ENCODE measurements at places on chromosomes 5 and 9.

- no peak for DNase-seq
Observed at GRCh38 chr5:11467588-11467987, 436.7 kb downstream of the CTNND2 start.

GRCh38 chr5:77798456-77798855, 22.3 kb upstream of the TBCA start:
- DNase-seq: no peak

GRCh38 chr9:120650352-120650751, 63.9 kb downstream of the MEGF9 start:
- no peak for DNase-seq

GRCh38 chr9:10274175-10274574, 338.6 kb downstream of the PTPRD start:
- DNase-seq: no peak

DNA sequence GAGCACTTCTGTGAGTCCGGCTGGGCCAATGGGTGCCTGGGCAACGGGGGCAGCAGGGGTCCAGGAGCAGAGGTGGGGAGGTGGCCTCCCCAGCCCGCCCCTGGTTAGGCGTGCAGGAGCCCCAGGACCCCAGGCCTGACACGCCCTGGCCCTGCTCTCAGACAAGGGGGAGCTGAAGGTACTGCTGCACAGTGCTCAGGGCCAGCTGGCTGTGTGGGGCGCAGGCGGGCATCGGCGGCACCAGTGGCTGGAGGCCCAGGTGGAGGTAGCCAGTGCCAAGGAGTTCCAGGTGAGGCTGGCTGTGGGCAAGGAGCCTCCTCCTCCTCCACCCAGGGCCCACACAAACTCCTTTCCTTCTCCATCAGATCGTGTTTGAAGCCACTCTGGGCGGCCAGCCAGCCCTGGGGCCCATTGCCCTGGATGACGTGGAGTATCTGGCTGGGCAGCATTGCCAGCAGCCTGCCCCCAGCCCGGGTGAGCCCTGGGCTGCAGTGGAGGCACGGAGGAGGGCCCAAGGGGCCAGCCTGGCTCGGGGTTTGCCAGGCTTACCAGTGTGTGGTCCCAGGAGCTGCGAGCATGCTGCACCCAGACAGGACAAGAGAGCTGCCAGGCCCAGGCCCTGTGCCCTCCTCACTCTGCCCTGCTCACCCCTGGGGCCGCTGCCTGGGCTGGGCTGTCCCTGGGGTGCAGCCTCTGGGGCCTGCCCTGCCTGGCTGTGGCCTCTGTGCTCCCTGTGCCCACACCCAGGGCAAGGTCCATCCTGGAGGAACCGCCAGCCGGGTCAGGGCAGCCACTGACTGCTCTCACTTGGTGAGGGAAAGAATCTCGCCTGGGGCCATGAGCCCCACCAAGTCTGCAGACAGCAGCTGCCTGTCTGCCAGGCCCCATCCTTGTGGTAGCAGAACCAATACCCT, 7.0 kb downstream of the MAMDC4 start:
- DNase-seq: no peak

DNA sequence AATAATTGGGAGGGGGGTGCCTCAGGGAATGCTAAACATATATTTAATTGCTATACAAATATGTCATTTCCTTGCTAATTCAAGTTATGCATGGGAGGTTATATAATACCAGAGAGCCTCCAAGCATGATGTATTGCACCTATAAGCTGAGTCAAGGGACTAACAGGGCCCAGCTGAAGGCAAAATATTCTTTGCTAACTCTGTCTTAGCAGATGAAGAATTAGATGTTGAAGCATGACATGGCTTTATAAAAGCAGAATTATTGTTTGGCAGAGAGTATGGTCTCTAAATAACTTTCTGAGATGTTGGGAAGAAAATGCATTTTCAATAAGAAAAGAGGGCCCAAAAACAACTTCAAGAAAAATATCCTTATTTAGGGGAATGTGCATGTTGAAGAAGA, 60.4 kb downstream of the SGCD start:
- no peak for DNase-seq

- DNase-seq: peak; percentile 78
Observed at GRCh38 chr5:177390363-177391300, 6.4 kb downstream of the SLC34A1 start.

- no peak for DNase-seq
Observed at GRCh38 chr9:81819155-81819554, 109.1 kb upstream of the SPATA31D4 start.

DNA sequence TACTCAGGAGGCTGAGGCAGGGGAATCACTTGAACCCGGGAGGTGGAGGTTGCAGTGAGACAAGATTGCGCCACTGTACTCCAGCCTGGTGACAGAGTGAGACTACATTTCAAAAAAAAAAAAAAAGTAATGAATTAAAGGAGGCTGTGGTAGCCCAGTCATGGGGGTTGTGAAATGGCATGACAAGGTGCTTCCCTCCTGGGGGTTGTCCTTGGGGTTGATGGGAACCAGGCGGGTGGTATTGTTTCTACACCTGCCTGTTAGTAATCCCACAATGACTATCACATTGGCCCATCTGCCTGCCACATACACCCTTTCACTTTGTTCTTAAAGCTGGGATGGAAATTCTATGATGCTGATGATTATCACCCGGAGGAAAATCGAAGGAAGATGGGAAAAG, 5.6 kb downstream of the IDNK start:
- DNase-seq: no peak

GRCh38 chr5:32265902-32266301, 46.8 kb downstream of the MTMR12 start:
- DNase-seq: no peak

DNA sequence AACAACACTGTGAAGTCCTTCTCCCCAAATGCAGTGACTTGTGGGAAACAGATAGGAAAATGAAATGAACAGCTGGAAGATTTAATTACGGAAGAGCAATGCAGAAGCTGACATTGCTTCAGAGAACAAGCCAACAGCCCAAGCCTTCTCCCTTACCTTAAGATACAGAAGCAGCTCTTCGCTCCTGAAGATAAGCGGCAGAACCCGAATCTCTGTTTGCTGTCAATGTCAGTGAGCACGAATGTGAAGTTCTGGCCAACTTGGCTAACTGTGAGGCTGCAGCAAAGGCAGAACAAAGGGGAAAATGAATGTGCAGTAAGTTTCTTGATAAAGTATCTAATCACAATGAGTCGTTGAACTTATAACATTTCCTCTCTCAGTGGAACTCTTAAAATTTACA, 172.4 kb downstream of the DENND1A start:
- no peak for DNase-seq

GRCh38 chr5:96320797-96321196, 112.3 kb downstream of the PCSK1 start:
- DNase-seq: no peak

- no peak for DNase-seq
Observed at GRCh38 chr9:123460091-123460490, 104.1 kb downstream of the CRB2 start.

DNA sequence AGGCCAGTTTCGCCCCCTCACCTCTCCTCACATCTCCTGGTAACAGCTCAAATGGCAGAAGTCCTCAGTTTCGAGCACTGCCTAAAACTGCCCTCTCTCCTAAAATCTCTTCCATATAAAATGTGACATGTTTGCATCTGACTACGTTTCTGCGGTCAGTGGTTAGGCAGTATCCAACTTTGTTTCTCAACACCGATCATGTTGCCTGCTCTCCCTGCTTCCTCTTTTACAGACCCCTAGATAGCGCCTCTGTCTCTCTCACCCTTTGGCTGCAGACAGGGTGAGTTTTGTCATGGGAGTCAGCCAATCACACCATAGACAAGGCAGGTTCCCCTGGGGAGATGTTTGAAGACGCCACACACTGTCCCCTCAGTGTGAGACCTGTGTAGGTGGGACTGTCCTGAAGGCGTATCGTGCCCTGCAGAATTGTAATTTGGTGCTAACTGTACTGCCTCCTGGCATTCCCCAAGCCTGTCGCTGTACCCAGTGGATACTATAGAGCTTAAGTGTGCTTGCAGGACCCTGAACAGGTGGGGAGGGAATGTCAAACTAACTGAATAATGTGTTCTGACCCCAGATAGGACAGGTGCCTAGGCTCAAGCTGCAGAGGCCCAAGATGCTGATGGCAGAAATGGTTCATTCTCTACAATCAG, 1.1 kb downstream of the HEXB start:
- DNase-seq: no peak

DNA sequence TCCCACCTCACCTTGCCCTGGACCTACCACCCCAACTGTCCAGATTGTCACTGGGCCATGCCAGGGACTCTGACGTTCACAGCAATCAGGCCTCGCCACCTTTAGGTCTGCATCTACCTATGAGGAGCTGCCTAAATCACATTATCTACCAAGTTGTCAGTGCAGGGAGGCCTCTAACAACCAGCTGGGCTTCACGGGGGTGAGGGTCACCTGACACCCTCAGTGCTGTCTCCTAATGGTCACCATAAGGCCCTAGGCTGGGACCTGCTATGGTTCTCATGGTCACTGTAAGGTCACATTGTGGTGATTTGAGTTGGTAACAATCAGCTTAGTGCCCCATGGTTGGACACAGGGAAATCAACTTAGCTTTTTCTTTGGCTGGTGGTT, 119.2 kb upstream of the CXCL14 start:
- no peak for DNase-seq

- no peak for DNase-seq
Observed at GRCh38 chr5:32601623-32602295, 16.4 kb downstream of the SUB1 start.

- no peak for DNase-seq
Observed at GRCh38 chr9:80550181-80550580, 978.4 kb downstream of the TLE4 start.

DNA sequence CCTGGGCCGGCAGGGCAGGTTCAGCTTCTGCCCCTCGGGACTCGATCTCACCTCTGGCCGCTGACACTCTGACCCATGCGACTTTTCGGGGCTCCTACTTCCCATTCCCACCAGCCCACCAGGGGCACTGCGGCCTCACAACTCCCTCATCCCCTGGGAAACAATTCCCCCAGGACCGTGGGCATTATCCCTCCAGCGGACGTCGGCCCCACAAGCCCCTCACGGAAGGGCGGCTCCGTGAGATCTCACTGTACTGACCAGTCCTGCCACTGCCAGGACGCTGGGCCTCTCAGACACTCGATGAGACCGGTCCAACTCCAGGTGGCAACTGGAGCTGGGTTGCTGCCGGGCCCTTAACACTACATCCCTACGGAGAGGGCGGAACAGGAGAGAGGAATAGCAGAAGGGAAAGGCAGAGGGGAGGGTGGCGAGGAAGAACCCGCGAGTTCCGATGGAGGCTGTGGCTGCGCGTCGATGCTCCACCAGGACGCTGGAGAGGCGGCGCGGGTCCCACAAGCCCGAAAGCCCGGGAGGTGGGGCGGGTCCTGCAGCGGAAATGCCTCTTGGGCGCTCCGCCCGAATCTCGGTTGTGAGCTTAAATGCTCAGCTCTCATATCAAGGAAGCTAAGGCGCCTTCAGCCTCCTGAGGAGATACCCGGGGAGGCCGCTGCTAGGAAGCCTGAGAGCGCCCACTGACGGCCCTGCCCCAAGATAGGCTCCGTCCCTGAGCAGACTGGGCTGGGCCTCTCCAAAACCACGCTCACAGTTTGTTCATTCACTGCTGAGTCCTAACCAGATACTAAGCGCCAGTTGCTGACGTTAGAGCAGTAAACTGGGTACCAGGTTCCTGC, 36.3 kb downstream of the VCP start:
- no peak for DNase-seq

DNA sequence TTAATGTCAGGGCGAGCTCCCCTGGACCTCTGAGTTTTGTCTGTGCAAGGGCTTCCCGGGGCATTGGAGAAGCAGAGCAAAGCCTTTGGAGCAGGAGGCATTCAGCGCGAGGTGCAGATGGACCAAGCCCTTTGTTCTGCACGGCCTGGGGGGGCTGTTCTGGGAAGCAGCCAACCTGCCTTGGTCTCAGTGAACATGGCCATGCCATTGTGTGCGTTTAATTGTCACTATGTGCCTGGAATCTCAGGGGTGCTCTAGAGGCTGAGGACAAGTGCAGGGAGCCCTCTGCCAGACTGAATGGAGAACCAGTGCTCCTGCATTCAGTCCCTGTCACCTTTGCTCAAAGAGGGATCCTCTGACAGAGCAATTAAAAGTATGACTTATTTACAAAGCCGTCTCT, 329.4 kb downstream of the IRX1 start:
- no peak for DNase-seq

DNA sequence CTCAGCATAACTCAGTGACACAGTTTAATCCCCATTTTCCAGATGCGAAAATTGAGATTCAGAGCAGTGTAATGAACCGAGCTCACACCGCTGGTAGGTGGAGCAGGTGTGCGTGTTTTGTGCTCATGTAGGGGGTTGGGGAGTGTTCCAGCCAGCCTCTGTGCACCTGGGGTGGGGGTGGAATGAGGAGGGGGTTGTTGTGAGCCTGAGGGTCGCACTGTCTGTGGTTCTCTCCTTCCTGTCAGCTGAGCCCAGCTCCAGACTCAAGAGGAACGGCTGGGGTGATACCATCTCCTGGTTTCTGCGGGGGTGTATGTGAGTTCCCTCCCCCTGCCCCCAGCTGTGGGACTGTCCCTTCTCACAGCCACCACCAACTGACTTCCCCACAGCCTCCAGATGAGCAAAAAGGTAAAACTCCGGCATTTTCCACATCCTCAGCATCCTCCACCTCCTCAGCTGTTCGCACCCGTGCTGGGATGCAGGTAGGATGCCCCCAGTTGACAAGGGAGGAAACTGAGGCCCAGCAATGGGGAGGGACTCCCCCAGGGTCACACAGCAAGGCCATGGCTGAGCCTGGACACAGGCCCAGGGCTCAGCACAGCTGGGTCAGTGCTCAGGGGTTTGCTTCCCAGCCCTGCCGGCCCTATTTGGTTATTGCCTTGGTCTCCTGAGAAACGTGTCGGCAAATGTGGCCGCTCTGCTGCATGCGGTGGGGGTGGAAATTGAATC, 2.1 kb downstream of the SH2D3C start:
- DNase-seq: peak; percentile 67

- no peak for DNase-seq
Observed at GRCh38 chr5:50759526-50760270, 93.3 kb downstream of the PARP8 start.

GRCh38 chr9:93668261-93668871, 92.0 kb downstream of the PHF2 start:
- DNase-seq: no peak

DNA sequence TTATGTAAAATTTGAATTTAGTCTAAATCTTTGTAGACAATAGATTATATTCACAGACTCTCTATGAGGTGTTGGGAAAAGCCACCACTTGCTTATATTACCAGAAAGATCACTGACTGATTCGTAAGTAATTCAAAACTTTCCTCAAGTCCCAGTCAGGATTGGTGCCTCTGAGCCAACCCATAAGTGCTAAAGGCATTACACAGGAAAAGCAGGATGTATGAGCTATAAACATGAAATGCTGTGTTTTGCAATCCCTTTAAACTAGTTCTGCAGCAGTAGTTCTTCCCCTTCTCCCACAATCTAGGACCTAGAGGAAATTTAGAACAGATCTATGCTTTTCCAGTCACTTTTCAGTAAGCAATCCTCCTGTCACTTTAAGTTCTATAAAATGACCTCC, 48.0 kb downstream of the SHLD3 start:
- DNase-seq: no peak

GRCh38 chr5:43561356-43561755, 4.5 kb upstream of the PAIP1 start:
- DNase-seq: no peak

GRCh38 chr5:53116597-53116996, 7.0 kb upstream of the MOCS2 start:
- DNase-seq: no peak

GRCh38 chr5:102753889-102754766, 977 bp upstream of the PAM start:
- DNase-seq: no peak

GRCh38 chr9:97617939-97618416, 15.2 kb downstream of the TSTD2 start:
- DNase-seq: no peak
